COR-L47 (cell line): ENCODE measurements at places on chromosomes 11 and 22.

DNA sequence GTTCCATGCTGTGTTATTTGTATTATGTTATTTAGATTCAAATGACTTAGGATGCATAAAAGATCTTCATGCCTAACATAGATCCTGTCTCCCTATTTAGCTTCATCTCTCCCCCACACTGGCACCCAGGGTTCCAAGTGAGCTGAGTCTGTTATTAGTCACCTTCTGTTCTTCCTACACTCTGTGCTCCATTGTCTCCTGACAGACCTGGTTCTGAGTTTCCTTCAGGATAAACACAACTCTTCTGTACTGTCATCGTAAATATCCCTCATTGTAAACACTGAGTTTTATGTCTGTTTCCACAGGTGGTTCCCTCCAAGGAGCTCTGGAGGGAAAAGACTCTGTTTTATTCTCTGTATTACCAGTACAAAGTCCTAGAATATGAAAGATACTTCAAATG lies 8.7 kb downstream of the MMP26 start:
- DNase-seq, result no peak

- no peak for DNase-seq
Observed at GRCh38 chr11:7004482-7004881, 15.7 kb downstream of the ZNF214 start.

DNA sequence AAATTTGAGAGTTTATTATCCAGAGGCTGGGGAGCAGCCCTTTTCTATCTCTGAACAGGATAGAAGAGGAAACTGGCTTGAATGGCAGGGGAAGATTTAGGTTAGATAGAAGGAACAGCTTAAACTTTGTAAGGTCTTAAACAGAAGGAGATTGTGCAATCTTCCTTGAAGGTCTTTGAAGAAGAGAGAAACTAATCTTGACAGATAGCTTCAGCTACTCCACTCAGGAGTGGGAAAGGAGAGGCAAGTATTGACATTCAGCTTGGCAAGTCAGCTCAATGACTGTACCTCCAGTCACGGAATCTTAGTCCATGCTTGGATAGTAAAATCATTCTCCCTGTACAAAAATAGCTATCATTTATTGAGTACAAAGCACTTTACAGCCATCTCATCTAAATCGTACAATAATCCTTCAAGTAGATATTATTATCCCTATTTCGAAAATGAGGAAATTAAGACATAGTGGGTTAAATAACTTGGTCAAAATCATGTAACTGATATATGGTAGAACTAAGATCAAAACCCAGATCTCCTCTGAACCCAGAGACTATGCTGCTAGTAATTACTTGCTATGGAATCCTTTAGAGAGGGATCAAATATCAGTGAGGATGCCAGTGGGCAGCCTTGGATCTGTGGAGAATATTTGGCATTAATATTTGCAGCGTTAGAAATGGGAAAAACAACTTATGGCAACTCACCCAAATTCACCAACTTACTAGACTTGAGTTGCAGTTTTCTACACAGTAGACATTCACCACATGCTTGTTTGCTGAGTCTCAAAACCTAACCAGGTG lies 14.6 kb downstream of the C11orf97 start:
- no peak for DNase-seq

GRCh38 chr22:37147186-37147990 lies 2.3 kb downstream of the IL2RB start:
- no peak for DNase-seq

DNA sequence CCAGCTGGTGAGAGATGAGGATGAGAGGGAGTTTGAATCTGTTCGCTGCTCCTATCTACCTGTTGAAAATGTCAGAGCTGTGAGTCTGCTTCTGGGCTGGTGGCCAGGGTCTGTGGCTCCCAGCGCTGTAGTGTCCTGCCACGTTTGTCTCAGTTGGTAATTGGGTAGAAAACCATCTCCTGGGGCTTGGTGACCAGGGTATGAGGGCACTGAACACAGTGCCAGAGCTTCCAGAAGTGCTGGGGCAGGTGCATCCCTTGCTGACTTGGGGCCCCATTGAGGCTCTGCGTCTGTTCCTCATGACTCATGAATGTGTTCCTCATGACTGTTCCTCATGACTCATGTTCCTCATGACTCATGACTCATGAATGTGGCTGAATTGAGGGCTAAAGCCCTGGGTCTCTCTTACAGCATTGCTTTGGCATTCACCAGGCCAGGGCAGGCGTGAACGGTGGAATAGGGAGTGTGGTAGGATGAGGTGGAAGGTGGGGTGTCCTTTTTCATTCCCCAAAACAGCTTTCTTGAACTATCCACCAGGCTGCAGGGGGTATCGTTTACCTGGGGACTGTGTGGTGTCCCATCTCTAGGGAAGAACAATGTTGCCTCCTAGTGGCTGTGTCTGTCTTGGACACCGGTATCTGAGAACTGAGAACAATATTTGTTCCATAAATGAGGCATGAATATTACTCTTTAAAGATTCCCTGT lies 139.5 kb downstream of the COMMD9 start:
- DNase-seq, result peak; percentile 37
